ENCODE measurements at places on chromosomes 13 and 19. TPM values are rescaled to one million over a fixed set of nuclear protein-coding genes. Genes with fewer than 3 reads are reported as not detected.
A peak's percentile ranks its signal among the peaks of the same experiment; 100 is the strongest.

CEACAM8 gene
- not detected for total RNA-seq

OR7D4 gene
- not detected for total RNA-seq

METTL21C gene
- not detected for total RNA-seq

PRX gene
- total RNA-seq = 2.3 TPM

C1QTNF9 gene
- not detected for total RNA-seq

PNMA8A gene
- total RNA-seq = 1.7 TPM

DCT gene
- 0.26 TPM for total RNA-seq

C13orf42 gene
- total RNA-seq = not detected

DNA sequence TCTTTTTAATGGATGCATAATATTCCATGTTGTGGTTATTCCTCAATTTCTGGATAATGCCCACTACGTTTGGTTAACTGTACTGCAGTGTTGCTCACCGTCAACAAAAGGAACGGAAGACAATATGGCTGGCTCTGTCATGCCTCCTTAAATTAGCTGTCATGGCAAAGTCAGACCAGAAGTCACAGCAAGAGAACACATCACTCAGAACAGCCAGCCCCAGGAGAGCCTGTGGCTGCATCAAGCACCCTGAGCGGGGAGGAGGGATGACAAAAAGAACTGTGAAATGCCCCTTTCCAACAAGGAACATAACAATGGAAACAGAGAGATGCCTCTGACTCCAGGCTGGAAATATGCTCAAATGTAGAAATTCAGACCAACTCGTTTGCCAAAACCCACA lies 366.0 kb upstream of the ZNF507 start:
- no peak for DNase-seq
- no peaks in the 10 kb centered on the region for H3K27me3 ChIP-seq
- no peak overlapping the region for H3K4me3 ChIP-seq
- no peaks in the 10 kb centered on the region for H3K4me1 ChIP-seq
- H3K36me3 ChIP-seq = no peaks in the 10 kb centered on the region

DNA sequence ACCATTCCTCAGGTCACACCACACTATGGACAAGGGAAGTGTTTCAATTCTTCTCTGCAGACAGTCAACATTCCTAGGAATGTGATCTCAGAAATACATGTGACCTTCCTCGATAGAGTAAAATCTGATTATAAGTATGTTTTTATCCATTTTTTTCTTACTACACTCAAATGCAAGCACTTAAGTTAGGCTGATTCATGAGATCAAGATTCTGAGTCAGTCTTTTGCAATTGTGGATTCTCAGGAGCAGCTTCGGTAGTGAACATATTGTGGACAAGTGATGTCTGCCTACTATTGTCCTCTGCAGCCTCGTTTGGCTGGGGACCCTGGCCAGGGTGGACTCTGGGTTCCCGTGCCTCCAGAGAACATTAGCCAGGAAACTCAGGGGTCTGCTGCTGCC lies 3.2 kb downstream of the SERPINE3 start:
- H3K4me3 ChIP-seq = no peak overlapping the region
- H3K27ac ChIP-seq = no peak overlapping the region
- H3K27me3 ChIP-seq = no peaks in the 10 kb centered on the region
- H3K4me1 ChIP-seq = peaks cover 8% of the 10 kb centered on the region
- H3K36me3 ChIP-seq = no peaks in the 10 kb centered on the region

- no peak overlapping the region for H3K4me3 ChIP-seq
- no peak for DNase-seq
- no peak overlapping the region for H3K27ac ChIP-seq
- H3K27me3 ChIP-seq = peaks cover 4% of the 10 kb centered on the region
Observed at GRCh38 chr13:112083971-112084370, 17.0 kb downstream of the SOX1 start.

DNA sequence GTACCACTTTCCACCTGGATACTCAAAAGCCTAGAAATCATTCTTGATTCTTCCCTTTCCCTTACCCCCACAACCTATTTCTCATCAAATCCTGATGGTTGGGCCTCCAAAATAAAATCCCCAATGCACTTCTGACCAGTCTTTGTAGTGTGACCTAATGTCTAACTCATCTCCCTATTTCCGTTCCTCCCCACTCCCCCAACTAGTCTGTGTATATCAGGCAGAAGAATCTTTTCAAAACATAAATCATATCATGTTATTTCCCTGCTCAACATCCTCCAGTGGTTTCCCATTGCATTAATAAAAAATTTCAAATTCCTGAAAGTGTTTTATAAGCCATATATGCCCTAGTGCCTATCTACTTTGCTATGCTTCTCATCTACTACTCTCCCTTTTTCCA lies 17.7 kb downstream of the CCDC122 start:
- H3K4me1 ChIP-seq = no peaks in the 10 kb centered on the region
- no peaks in the 10 kb centered on the region for H3K27me3 ChIP-seq
- H3K27ac ChIP-seq = no peak overlapping the region
- DNase-seq = no peak
- no peaks in the 10 kb centered on the region for H3K36me3 ChIP-seq

DNA sequence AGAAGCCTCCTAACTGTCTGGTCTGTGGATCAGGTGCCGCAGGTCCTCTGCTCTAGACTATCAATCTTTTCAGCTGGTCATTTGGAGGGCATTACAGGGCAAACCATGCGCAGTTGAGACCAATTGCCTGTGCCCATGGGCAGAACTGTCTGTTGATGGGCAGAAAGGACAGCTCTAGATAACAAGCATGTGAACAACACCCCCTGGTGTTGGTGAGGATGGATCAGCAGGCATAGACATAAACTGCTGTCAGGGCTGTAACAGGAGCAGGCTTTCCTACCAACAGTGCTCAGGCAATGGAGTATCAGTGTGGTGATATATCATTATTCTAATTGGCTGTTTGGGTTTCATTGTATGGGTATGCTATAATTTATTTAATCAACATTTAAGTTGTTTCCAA lies 104.7 kb upstream of the KL start:
- no peaks in the 10 kb centered on the region for H3K27me3 ChIP-seq
- H3K27ac ChIP-seq = peak overlapping the region; percentile 63
- DNase-seq = peak; percentile 40
- H3K4me3 ChIP-seq = no peak overlapping the region

DNA sequence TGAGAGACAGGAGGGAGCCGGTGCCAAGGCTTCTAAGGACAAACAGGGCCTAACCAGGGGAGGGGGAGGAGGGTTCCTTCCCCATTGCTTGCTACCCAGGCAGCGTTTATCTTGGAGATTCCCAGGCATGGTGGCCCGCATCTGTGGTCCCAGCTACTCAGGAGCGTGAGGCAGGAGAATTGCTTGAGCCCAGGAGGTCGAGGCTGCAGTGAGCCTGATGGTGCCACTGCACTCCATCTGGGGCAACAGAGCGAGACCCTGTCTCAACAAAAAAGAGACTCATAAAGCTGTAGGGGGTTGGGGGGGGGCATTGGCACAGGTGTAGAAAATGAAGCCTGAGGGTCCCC lies 11.4 kb downstream of the TIMM13 start:
- H3K27me3 ChIP-seq = no peaks in the 10 kb centered on the region
- peaks cover 6% of the 10 kb centered on the region for H3K36me3 ChIP-seq
- H3K4me1 ChIP-seq = peaks cover 5% of the 10 kb centered on the region
- H3K4me3 ChIP-seq = no peak overlapping the region
- no peak overlapping the region for H3K27ac ChIP-seq

GRCh38 chr19:7646426-7646700 lies 9.5 kb downstream of the STXBP2 start:
- no peak overlapping the region for H3K4me3 ChIP-seq
- H3K4me1 ChIP-seq = no peaks in the 10 kb centered on the region
- no peak for DNase-seq
- peaks cover 11% of the 10 kb centered on the region for H3K36me3 ChIP-seq

DNA sequence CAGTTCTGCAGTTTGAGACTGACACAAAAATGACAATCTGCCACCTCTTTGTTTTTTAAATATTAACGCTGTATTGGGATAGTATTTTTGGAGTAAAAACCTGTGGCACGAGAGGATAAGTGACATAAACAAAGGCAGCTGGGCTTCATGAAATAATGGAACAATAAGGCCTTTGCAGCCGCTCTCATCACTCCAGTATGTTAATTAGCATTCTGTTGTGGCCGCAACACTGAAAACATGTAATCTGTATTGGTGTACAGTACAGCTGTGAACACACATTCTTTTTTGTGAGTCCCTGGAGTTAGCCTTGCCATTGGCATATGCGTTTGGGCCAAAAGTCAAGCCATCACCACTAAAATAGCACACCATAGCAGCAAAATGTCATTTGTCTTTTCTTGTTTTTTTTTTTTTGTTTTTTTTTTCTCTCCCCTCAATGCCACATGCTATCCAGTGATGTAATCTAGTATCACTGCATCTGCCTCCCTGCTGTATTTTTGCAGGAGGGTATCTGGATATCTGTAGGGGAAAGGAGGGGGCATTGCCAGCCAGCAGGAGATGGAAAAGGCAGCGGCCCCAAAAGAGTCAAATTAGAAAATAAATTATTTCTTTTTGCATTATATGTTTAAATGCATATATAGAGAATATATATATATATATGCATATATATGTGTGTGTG lies 885 bp upstream of the ZNF536 start:
- H3K36me3 ChIP-seq = no peaks in the 10 kb centered on the region
- H3K27me3 ChIP-seq = peaks cover 29% of the 10 kb centered on the region
- DNase-seq = no peak
- no peak overlapping the region for H3K4me3 ChIP-seq
- no peak overlapping the region for H3K27ac ChIP-seq

- no peak overlapping the region for H3K4me3 ChIP-seq
- H3K27ac ChIP-seq = no peak overlapping the region
- DNase-seq = no peak
- peaks cover 36% of the 10 kb centered on the region for H3K4me1 ChIP-seq
- H3K27me3 ChIP-seq = no peaks in the 10 kb centered on the region
Observed at GRCh38 chr13:45393941-45394570, 24.1 kb downstream of the SLC25A30 start.

DNA sequence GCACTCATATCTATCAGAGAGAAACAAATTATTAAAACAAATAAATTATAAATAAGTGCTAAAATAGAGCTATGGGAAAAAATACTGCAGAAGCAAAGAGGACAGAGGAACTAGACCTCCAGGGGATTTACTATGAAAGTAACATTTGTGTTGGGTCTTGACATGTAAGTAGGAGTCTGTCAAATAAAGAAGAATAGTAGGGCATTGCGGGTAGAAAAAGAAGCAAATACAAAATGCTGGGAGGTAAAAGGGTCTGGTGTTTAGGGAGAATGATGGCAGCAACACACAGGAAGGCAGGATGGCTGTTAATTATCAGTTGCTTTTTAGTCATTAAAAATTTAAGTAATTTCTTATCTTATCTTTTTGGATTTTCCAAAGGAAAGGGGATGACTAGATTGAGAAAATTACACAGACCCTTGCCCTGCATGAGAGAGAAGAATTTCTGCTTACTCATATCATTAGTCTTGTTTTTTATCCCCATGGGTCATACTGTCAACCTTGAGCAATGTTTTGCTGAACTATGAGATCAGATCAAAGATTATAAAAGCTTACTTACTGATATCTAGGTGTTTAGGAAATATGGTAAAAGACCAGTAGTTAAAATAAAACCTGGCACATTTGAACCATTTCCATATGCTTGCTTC lies 472.7 kb downstream of the DIAPH3 start:
- H3K27ac ChIP-seq = no peak overlapping the region
- no peak overlapping the region for H3K4me3 ChIP-seq
- no peaks in the 10 kb centered on the region for H3K4me1 ChIP-seq
- no peak for DNase-seq
- peaks cover 3% of the 10 kb centered on the region for H3K36me3 ChIP-seq

- no peaks in the 10 kb centered on the region for H3K27me3 ChIP-seq
- no peak overlapping the region for H3K4me3 ChIP-seq
- H3K4me1 ChIP-seq = no peaks in the 10 kb centered on the region
- no peaks in the 10 kb centered on the region for H3K36me3 ChIP-seq
- no peak for DNase-seq
Observed at GRCh38 chr13:35817642-35818607, 313.3 kb downstream of the DCLK1 start.

- no peak for DNase-seq
- H3K4me3 ChIP-seq = no peak overlapping the region
- H3K27ac ChIP-seq = no peak overlapping the region
- no peaks in the 10 kb centered on the region for H3K27me3 ChIP-seq
Observed at GRCh38 chr13:97797553-97797952, 155.9 kb upstream of the IPO5 start.

GRCh38 chr13:102911336-102911735 lies 65.5 kb downstream of the ERCC5 start:
- no peak overlapping the region for H3K4me3 ChIP-seq
- H3K27ac ChIP-seq = no peak overlapping the region
- no peaks in the 10 kb centered on the region for H3K36me3 ChIP-seq
- peaks cover 8% of the 10 kb centered on the region for H3K27me3 ChIP-seq
- no peaks in the 10 kb centered on the region for H3K4me1 ChIP-seq
- DNase-seq = no peak

All from activated naive CD8-positive, alpha-beta T cell treated with anti-CD3 and anti-CD28 coated beads, Interleukin-2, amount 10 ng/mL, durations not matched to agents 7 days and 5 days (primary cell).